ENCODE measurements at places on chromosomes 2 and 18. TPM values are rescaled to one million over a fixed set of nuclear protein-coding genes. Genes with fewer than 3 reads are reported as not detected.

KCNF1 gene
- total RNA-seq: not detected

COL6A3 gene
- 1.4 TPM for total RNA-seq

DYNC2LI1 gene
- total RNA-seq: 3.6 TPM

CNGA3 gene
- total RNA-seq: not detected

PER2 gene
- 10.7 TPM for total RNA-seq

SOS1 gene
- total RNA-seq: 283 TPM

SCN3A gene
- not detected for total RNA-seq
